SK-N-DZ (cell line): ENCODE measurements at places on chromosomes 2 and 18.

DNA sequence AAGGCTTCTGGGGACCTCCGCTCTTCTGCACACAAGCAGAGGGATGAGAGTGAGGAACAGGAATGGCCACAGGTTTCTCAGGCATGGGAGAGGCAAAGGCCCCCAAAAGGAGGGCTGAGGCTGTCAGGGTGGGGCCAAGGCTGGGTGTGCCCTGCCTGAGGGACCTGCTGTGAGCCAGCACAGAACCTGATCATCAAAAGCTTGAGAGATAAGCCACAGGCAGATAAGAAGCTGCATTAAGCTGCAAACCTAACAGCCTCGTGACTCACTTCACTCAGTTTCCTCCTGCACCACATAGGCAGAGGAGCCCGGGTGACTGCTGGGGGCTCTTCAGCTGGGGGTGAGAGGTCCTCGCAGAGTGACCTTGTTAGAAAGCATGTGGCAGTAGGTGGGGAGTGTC lies 64.5 kb upstream of the LAPTM4A start:
- no peak for DNase-seq

GRCh38 chr2:223081789-223082188 lies 29.8 kb downstream of the KCNE4 start:
- DNase-seq: no peak

DNA sequence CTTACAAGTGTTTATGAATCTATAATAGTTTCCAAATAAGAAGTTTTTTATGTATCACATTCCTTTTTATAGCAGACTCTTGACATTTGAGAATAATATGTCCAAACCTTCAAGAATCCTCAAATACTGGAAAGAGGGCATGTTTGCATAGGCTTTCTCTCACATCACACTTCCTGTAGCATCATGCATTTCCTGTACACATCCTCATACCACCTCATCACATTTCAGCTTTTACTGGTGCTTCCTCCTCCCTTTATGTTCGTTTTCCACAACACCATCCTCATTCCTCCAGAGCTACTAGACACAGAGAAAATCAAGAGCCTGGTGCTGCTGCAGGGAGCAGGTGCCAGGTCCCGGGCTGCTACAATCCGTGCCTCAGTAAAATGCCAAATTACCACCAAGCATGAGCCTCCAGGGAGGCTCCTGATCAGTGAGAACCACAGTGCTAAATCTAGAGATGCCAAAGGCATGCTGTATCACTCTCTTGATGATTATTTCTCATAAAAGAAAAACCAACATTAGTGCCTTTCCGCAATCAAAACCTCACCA lies 137.7 kb upstream of the CYP1B1 start:
- DNase-seq: peak; percentile 34

GRCh38 chr2:63784461-63784860 lies 57.2 kb upstream of the UGP2 start:
- DNase-seq: no peak

- DNase-seq: no peak
These were observed 18.2 kb downstream of the C2orf69 start for GRCh38 chr2:199929262-199929661.

GRCh38 chr2:182050333-182051135 lies 64.9 kb downstream of the PPP1R1C start:
- no peak for DNase-seq

- DNase-seq: no peak
These were observed 952 bp downstream of the MGAT5 start for GRCh38 chr2:134254824-134255223.

DNA sequence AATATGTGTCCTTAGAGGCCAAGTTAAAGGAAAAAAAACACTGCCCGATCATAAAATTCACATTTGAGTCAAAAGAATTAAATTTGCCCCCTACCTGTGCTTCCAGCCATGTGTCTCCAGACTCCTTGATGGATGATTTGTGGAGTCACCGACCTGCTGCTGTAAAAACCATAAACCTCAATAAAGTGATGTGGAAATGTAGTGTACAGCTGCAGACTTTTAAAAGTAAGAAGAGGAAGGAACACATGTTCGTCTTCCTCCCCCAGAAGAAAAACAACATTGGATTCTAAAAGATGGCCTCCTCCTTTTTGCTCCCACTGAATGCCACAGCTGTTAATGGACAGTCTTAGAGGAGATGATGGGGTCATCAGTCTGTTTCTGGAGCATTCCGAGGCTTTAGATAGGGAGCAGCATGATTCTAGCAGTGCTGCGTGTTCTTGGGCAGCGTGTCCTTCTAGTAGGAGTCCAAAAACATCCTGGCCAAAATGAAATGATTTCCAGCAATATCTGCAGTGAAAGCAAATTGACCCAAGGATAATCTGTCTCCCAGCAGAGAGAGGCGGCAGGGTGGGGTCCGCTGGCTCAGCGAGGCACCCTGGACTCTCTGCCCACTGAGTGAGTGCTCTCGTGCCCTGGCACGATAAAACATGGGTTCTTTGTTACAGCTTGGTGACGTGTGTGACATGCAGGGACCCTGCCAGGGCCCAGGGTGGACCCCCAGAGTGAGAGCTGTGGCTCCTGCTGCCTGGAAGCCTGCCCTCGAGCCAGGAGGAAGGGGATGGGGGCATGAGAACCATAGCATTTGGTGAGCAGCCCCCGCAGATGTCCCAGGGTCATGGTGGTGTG lies 196.1 kb downstream of the FAM210A start:
- DNase-seq: no peak

DNA sequence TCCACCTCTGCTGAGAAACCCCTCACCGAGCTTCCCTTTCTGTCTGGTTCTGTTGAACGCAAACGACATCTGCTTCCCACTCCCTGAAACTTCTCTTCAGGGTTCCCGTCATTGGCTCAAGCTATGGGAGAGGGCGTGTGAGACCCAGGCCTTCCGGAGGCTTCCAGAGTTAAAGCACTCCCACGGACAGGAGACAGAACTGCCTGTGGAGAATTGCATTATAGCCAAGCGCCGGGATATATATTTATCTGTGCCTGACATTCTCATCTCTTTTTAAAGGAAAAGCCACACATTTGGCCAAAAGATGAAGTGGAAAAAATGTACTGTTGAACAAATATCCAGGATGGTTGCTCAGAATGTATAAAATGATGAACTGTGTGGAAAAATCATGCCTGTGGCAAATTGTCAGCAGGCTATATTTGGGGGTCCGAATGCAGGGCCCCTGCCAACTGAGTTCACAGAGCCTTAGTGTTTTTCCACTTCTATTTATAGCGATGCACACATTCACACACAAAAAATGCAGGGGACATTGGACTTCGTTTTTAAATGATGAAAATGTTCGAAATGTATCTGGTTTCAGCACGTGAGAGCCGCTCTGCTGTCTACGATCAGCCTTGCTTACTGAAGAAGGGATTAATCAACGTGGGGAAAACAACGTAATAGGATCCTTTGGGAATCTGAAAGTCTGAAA lies 59.5 kb downstream of the E2F6 start:
- peak; percentile 19 for DNase-seq

- no peak for DNase-seq
These were observed 53.6 kb upstream of the LAPTM4A start for GRCh38 chr2:20104900-20105545.

GRCh38 chr2:39510140-39510539 lies 73.1 kb upstream of the MAP4K3 start:
- DNase-seq: no peak

GRCh38 chr2:241036964-241037421 lies 38.6 kb downstream of the SNED1 start:
- DNase-seq: no peak

DNA sequence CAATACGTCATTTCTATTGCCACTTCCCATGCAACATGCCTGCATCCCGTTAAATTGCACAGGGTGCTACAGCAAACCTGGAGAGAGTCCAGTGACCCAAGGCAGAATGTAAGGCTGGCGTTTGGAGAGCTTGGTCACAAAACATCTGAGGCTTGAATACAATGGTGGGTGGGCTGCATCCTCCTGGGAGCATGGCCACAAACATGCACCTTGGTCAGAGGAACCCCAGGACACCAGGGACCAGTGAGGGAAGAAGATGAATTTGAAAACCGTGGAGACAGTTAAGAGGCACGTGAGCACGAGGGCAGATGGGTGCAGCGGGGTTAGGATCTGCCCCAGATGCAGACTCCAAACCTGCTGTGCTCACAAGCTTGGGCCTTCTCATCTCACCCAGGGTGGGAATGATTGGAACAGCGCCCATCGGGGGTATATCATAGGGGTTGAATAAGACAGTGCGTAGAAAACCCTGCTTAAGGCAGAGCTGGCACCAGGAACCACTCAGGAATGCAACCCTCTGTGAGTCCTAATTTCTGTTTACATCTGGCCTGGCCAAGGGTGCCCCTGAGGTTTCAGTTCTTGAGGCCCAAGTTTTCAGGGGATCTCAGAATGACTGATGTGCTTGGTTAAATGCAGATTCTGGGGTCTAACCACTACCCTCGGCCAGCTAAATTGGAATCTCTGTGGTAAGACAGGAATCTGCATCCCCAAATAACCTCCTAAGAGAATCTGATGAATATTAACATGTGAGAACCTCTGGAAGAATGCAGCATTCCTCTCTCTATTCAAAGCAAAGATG lies 97.2 kb downstream of the ARL4C start:
- DNase-seq: no peak

DNA sequence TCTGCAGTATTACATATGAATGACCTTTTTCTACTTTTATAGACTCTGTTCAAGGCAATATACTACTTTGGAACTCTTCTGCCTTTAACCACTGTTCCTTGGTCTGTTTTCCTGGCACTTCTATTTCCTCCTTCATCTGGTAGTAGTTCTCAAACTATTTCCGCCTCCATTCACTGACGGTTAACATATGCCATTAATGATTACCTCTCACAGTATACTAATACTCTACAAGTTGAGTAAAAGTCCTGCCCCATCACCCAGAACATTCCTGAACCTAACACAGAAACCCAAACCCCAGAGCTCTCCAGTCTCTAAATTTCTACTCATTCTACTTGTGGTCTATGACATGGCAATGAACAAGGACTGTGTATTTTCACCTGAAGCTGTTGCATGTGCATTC lies 4.5 kb downstream of the GFPT1 start:
- DNase-seq: no peak

- no peak for DNase-seq
These were observed 1.1 kb downstream of the METAP1D start for GRCh38 chr2:172000696-172001361.

GRCh38 chr2:178211460-178211859 lies 17.1 kb downstream of the OSBPL6 start:
- no peak for DNase-seq

GRCh38 chr2:32882816-32883810 lies 63.6 kb upstream of the LTBP1 start:
- no peak for DNase-seq

DNA sequence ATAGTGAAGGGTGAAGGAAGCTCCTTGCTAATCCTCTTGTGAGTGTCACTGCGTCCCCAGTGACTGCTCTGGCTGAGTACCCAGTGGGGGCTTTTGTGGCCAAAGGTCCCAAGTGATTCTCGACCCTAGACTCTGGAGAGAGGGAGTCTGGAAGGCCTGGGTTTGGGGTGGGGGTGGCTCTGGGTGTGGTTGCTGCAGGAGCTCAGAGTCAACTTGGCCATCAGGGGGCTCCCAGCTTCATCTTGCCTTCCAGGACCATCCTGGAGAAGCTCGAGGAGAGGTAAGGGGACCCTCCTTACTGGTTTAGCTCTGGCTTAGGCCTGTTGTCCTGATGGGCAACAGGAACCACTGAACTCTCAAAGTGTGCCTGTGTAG lies 592 bp downstream of the PSD4 start:
- DNase-seq: no peak

GRCh38 chr2:106734165-106734564 lies 151.8 kb downstream of the ST6GAL2 start:
- DNase-seq: no peak

- no peak for DNase-seq
These were observed 901.6 kb downstream of the EPHA4 start for GRCh38 chr2:220670511-220670910.

- no peak for DNase-seq
These were observed 573.3 kb downstream of the LRP1B start for GRCh38 chr2:141557329-141558095.

DNA sequence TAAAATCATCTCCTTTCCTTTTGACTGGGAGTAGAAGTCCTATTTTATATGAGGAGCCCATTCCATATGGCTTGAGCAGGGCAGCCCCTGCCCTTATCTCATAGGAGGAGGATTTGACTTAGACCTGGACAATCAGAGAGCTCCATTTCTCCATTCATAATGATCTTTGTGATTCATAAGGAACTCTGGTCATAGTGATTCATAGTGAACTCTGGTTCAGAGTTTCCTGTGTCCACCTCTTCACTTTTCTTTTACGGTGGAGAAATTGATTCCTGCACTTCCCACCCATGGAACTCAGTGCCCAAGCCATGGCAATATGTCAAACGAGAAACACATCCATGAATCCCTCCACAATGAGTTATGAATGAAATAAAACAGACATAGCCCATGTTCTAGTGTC lies 12.8 kb upstream of the MYO3B start:
- no peak for DNase-seq

DNA sequence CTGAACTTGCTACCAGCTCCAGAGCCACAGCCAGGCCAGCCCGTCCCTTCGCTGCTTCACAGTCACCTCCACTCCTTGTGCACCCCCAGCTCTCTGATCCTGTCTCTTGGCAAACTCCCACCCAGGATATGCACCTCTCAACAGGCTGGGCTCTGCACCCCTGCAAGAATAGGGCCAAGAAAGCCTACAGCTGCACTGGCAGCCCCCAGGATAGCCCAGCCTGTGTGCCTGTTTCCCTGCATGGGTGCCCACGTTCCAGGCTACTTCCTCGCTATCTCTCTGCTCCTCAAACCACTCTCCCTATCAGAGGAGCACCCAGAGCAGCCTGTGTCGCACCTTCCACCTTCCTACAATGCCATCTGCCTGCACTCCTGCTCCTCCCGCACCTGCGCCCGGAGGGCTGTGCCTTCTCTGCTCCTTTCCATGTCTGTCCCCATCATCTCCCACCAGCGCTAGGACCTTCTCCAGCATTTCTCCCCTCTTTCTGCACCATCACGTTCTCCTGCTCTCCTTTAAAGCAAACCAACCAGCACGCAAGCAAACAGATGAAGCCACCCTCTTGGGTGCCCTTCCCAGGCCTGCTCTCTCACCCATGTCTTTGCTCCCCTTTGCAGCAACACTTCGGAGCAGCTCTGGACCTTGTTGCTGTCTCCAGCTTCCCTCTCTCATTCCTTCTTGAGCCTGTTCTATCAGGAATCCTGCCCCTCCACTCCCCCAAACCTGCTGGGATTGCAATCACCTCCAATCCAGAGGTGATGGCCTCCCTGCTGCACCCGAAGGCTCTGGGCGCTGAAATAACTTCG lies 313.2 kb upstream of the HS6ST1 start:
- DNase-seq: no peak

- no peak for DNase-seq
These were observed 132.2 kb downstream of the DNER start for GRCh38 chr2:229582151-229582550.
